ENCODE measurements at places on chromosomes 4 and X. TPM values are rescaled to one million over a fixed set of nuclear protein-coding genes. Genes with fewer than 3 reads are reported as not detected.
A peak's percentile ranks its signal among the peaks of the same experiment; 100 is the strongest.

- no peak for DNase-seq
Observed at GRCh38 chr4:38422850-38423249, 241.1 kb upstream of the KLF3 start.

DTHD1 gene
- not detected for total RNA-seq

DNA sequence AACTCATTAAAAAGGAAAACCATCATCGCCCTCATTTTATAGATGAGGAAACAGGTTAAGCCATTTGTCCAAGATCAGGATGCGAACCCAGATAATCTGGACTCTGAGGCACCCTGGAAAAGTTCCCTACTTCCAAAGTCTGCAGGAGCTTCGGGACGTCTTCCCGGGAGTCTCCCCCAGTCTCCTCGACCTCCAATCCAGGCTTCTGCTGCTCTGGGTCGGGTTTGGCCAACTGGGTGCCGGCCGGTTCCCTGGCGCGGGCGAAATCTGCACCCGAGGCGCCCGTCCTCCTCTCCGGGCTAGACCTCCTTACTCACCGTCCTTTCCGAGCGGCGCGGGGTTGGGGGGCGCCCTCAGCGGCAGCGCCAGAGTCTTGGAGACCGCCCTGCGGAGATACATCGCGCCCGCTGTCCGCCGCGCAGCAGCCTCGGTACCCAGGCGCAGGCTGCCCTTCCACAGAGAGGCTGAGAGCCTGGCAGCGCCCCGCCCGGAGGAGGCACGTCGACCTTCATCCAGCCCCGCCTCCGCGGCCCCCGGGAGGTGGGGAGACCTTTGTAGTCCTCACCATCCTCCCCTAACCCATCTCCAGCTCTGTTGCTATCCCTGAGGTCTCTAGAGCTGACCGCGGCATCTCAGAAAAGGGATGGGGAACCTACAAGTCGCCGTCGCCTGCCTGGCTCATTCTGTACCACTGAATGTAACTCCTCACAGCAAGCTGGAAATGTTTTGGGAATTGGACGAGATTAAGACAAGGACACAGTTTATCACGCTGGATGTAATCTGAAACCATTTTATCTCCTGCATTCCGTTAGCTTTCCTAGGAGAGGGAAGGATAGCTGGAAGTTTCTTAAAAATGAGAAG lies at the start of gene MGARP:
TSS of gene MGARP (minus strand) at position 466 of the 861 bp plus-strand sequence. CDS start at position 399, 67 bp downstream.
- DNase-seq = no peak

GRCh38 chrX:98607739-98608138 lies 1724.0 kb downstream of the RPA4 start:
- DNase-seq = no peak

GRCh38 chr4:5467111-5467510 lies 241.2 kb downstream of the EVC2 start:
- no peak for DNase-seq

TECRL gene
- total RNA-seq = not detected

GRCh38 chr4:9919047-9919446 lies 102.2 kb downstream of the SLC2A9 start:
- no peak for DNase-seq

TRIML2 gene
- total RNA-seq = 18.7 TPM

DNA sequence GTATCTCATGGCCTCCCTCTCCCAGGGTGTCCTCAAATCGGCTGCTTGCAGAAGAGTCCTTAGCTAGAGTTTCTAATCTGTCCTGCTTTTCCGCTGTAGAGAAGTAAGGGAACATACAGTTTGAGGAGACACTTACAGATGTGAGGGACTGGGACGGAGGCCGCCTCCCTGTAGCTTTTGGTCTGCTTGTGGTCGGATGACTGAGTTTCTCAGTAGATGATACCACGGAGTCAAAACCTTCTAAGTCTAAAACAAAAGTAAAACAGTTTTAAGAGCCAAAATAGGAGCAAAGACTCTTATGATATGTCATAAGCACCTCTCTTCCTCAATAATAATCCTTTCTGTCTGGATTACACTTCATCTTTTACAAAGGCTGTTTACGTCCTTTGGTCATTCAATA lies 34.5 kb upstream of the MAP3K15 start:
- DNase-seq = no peak

- DNase-seq = no peak
Observed at GRCh38 chr4:168154546-168155277, 62.4 kb downstream of the ANXA10 start.

GRCh38 chr4:148261848-148262247 lies 180.4 kb downstream of the NR3C2 start:
- DNase-seq = no peak

AADAT gene
- total RNA-seq = 7.6 TPM

PRSS12 gene
- total RNA-seq = 22.8 TPM

GRCh38 chrX:155022585-155022984 lies at the start of gene F8:
TSS of gene F8 (minus strand) at chrX:155022723. CDS start at chrX:155022552, 171 bp downstream.
- no peak for DNase-seq

DNA sequence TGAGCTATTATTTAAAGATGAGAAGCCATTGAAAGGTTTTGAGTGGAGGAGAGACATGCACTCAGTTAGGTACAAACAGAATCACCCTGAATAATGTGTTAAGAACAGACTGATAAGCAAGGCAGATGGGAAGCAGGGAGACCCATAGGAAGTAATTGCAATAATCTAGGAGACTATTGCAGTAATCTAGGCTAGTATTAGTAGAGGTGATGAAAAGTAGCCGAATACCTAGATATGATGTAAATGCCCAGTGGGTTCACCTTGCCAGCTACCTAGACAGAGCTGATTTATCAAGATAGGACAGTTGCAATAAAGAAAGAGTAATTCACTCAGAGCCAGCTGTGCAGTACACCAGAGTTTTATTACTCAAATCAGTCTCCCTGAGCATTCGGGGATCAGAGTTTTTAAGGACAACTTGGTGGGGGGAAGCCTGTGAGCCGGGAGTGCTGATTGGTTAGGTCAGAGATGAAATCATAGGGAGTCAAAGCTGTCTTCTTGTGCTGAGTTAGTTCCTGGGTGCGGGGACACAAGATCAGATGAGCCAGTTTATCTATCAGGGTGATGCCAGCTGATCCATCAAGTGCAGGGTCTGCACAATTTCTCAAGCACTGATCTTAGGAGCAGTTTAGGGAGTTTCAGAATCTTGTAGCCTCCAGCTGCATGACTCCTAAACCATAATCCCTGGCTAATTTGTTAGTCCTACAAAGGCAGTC lies 427.5 kb downstream of the RPA4 start:
- DNase-seq = no peak

- no peak for DNase-seq
Observed at GRCh38 chrX:70554081-70554480, 109.4 kb downstream of the DLG3 start.

DNA sequence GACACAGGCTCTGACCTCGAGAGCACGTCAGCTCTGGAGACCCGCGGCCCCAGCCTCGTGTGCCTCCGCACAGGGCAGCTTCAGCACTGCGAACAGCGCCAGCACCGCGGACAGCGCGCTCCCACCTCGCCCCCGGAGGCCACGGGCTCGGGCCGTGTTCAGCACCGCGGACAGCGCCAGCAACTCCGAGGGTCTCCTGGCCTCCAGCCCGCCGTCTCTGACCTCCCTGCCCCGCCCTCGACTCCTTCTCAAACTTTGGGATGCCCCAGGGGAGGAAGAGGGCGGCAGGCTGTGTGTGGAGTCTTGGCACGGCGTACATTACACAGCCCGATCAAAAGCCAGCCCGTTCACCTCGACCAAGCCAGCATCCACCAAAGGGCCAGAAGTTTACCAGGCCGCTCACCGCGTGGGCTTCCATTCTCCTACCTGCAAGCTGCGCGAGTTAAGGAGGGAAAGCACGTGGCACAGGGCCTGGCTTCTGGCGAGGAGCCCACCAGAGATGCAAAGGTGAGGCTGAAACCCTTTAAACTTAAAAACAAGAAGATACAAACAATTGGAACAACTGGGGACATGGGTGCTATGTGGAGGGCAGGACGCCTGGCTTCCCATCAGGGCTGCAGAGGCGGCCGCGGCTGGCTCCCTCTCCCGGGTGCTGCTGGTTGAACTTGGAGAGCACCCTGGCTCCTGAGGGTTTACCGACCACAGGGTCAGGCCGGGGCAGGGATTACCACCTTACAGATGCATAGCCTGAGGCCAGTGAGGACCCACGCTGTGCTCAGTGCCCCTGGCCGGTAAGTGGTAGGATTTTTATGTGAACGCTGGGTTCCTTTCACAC lies 4.5 kb upstream of the NKX1-1 start:
- DNase-seq = no peak

DNA sequence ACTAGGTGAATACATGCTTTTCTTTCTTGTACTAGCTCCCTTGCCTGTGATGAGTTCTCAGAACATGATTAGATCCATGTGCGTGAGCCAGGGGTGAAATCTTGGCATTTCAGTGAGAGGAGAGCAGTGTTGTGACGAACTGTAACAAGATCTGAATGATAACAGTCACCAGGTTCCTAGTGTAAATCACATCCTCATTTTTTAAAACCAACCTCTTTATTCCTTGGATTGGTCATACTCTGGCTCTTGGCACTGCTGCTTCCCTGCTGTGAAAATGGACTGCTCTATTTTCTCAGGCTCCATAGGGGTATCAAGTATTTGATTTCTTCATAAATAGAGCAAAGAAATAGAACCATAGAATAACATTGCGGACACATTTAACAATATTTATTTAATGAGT lies 206.3 kb downstream of the SLC4A4 start:
- DNase-seq = no peak

DNA sequence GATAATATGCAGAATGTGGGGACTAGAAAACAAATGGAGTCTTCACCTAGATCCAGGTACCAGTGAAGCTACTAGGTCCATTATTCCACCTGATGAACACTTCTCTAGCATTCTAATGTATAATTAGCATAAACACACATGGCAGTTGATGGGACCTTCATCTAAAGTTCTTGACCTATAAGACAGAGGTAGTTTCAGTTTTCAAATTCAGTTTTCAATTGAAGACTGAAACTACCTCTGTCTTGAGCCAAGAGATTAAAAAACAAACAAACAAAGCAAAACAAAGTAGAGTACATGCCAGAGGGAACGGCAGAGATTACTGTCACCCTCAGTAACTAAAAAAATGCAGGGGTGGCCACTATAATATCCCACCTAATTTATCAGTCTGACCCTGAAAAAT lies 199.9 kb upstream of the NEIL3 start:
- no peak for DNase-seq

DNA sequence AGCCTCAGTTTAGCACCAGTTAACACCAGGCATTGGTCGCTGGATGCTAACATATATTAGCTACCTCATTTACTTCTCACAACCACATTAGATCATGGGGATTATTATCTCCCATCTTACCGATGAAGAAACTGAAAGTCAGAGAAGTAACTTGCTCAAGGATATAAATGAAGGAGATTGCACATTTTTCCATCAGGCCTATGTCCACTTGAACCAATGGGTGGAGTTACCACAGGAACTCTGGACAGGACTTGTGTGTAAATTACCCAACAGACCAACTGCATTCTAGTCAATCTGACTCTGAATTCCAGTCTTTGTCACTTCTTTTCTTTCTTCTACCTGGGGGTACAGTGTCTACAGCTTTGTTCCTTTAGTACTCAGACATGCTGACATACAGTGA lies 1.8 kb downstream of the LNX1 start:
- no peak for DNase-seq

SMPX gene
- total RNA-seq = not detected

CENPE gene
- total RNA-seq = 23.6 TPM

- peak; percentile 46 for DNase-seq
Observed at GRCh38 chrX:20442597-20442996, 175.9 kb upstream of the RPS6KA3 start.

AWAT2 gene
- total RNA-seq = not detected

DNA sequence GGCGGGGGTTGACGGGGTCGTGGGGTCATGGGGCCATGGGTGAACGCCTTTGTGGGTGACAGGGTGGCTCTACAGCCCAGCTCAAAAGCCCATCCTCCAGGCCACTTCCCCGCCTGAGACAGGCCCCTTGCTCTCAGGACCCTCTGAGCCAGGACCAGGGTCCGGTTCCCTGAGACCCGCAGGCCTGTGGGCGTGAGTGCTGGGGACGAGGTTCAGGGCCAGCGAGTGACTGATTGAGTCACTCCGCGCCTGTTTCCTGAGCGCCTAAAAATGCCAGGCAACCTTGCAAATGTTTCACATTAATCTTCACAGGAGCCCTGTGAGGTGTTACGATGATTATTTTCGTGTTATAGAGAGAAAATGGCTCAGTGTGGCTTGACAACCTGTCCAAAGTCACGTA lies 97.8 kb downstream of the ZNF674 start:
- DNase-seq = no peak

HERC5 gene
- total RNA-seq = 18.7 TPM

SORCS2 gene
- total RNA-seq = 0.04 TPM

DNA sequence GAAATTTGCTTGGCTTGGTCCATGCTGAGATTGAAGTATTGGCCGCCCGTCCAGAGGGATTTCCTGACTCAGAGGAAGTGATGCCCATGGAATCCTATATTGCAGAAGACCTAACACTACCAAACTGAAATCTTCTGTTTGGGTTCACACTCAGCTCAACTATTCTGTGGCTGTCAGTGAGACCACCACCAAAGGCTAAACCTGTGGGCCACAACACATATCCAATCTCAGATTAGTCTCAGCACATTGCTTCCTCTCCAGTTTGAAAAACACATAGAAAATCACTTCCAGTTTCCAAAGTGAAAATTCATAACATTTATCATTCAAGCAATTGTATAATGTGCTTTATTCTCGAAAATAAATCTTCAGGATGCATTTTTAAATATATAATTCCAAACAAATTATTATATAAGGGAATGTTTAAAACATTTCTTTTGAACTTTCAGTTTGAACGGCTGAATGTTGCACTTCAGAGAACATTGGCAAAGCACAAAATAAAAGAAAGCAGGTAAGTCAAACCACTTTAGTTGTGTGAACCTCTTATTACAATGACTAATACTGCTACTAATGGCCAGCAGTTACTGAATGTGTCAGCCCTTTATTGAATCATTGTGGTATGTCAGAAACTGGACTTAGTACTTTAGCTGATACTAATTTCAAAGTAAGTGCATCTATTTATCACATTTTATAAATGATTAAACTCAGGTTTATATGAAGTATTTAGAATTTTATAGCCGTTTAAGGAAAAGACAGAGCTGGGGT lies 37.0 kb downstream of the GUCY1A1 start:
- peak; percentile 39 for DNase-seq

FHIP1A gene
- 19.1 TPM for total RNA-seq

DHX15 gene
- 184 TPM for total RNA-seq

TMEM154 gene
- 118 TPM for total RNA-seq

- no peak for DNase-seq
Observed at GRCh38 chr4:1576961-1577821, 106.9 kb downstream of the FAM53A start.

DNA sequence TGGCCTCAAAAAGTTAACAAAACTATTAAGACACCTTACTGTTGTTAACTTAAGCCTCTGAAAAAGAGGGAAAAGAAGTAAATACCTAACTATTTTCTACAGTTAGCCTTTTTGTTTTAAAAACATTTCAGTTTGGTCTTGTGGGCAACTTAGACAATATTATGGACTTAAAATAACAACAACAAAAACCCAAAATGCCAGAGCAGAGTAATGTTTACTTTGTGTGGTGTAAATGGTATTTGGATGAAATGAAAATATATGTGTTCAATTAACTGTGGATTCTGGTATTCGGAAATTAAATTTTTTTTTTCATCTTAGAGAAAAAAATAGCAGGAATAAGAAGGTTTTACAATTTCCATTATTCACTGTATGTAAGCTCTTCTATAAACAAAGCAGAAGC lies 79.6 kb upstream of the NPNT start:
- DNase-seq = no peak

- no peak for DNase-seq
Observed at GRCh38 chr4:78332976-78333375, 218.6 kb upstream of the ANXA3 start.

Data from foreskin keratinocyte (primary cell).